ENCODE measurements at places on chromosomes 3 and 15.

DNA sequence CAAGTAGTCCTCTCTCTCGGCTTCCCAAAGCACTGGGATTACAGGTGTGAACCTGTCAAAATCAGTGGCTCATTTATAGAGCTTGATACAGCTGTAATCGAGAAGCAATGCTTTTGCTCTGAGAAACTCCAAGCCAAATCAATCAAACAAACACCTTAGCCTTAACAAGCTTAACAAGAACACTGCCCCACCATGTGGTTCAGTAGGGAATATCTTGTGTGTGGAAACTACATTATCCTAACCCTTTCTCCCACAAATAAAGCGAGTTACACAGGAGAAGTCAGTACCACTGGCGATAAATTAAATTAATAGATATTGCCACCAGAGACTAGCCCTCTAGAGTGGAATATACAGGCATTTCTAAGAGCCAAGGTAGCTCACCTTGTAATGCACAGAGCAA lies 13.9 kb downstream of the CDAN1 start:
- DNase-seq, result no peak

DNA sequence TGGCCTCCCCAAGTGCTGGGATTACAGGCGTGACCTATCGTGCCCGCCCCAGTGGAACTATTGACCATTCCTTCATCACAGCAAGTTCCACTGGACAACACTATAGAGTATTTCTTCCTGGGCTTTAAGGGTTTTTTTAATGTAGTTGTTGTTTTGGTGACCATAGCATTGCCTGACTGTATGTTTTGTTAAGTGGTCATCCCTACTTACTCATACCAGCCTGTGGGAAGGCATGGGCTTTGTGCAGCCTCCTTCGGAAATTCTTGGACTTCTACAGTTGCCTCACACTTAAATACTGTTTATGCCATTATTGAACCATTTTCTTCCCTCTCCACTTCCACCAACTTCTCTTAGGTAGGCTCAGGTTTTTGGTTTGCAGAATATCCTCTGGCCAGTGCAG lies 19.9 kb upstream of the ALPK3 start:
- DNase-seq, result no peak

DNA sequence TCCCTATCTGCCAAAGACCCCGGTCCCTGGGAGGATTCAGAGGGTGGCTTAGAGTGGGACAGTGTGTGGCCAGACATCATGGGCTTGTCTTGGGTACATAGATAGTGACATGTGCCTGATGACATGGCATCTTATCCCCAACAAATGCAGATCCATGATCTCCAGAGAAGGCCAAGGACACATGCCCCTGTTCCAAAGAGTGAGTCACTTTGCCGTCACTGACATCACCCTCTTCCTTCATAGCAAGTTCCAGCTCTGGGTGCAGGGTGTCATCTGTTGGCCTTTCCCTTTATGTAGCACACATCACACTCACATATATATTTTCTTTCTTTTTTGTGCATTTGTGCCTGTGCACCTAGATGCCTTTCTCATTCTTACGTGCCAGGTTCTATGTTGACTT lies 350.5 kb downstream of the LRTM1 start:
- no peak for DNase-seq

- DNase-seq, result no peak
Measured at GRCh38 chr15:97688886-97689285, 271.6 kb upstream of the ARRDC4 start.

DNA sequence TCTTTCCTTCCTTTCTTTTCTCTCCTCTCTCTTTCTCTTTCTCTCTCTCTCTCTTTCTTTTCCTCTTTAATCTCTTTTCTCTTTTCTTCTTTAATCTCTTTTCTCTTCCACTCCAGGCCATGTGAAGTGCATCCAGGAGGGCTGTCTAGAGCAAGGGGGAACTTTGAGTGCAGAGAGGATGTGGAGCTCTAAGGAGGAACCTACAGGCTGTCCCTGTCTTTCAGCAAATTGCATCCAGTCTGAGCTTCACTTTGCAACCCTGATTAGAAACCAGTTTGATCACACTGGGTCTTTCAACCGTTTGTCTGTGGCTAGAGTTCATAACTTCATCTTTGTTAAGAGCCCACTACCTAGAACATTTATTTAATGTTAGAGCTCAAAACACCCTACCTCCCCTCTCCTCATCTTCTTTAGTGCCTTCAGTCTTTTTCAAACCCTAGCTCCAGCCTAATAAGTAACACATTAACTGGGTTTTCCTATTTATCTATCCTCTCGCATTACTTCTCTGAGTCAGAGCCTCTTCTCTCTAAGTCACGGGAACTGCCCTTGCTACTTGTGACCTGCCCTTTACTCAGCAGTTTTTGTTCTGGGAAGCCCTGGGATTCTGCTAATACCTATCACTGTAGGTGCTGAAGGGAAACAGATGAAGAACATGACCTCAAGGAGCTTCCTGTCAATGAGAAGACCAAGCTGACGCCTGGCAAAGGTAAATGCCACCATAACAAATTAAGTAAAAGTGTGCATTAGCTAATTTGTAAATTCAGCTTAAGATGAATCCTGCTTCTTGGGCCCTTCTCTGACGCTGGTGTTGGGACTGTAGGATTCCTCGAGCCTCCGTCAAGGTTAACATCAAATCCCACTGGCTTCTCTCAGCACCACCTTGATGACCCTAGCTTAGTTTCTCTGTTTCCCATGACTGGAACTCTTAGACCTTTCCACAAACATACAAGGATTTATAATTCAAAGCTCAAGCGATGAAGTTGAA lies at the start of gene GCNT3:
TSS of gene GCNT3 (plus strand) at position 508 of the 985 bp plus-strand sequence. CDS start 6,456 bp downstream, outside the sequence.
- DNase-seq, result no peak

DNA sequence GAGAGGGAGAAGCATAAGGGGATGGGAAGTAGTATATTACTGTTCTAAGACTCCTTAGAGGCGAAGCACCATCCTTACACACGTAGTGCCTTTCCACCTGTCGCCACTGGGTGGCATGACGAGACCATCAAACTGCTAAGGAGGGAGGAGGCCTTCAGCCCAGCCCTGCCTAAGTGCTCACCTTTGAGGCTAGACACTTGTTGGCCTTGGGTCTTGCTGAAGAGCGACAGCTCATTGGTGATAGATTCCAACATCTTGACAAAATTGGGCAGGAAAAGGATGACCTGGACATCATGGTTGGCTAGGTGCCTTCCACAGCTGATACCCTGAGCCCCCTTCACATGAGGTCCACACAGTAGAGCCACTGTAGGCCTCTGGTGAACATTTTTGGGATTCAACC lies 19.6 kb downstream of the CLK3 start:
- no peak for DNase-seq

GRCh38 chr3:128707928-128708494 lies 18.0 kb upstream of the RAB7A start:
- DNase-seq, result no peak

- DNase-seq, result no peak
Measured at GRCh38 chr3:79074558-79074957, 693.2 kb downstream of the ROBO1 start.

DNA sequence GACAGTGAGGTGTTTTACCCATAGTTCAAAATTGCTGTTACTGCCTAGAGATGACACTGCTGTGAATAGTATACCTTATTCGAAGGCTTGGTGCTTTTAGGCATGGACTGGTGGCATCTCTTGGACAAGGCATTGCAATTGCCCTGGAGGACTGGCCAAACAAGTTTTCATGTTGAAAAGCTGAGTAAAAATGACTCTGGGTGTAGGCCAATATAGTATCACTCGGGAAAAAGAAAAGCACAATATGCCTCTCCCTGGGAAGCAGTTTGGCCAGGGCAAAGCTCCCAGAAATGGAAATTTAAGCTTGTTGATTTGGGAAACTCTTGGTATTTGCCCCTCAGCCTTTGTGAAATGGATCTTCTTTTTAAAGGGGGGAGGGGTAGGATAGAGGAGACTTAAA lies 54.8 kb downstream of the ZNF609 start:
- DNase-seq, result no peak

All from urinary bladder (tissue), 4 donors.